Glutamatergic neuron (in vitro differentiated cells): ENCODE measurements at places on chromosomes 7 and 10.

DNA sequence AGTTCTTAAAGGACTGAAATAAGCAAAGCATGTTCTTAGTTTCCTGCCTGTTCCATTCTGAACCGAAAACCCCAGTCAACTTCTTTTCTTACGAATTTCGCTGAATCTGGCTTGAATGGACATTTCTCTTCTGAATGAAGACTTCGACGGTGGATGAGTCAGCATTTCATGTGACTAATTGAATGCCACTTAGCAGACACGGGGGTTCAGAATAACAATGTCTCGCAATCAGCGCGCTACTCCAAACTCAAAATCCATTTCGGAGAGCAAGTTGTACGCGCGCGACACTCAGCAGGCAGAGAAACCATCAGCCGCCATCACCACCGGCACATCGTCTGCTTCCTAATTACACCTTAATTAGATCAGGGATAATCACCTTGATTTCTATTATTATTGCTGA, 239.0 kb upstream of the KLF6 start:
- no peak overlapping the region for H3K27ac ChIP-seq
- peaks cover 7% of the 10 kb centered on the region for H3K36me3 ChIP-seq
- peaks cover 11% of the 10 kb centered on the region for H3K4me1 ChIP-seq
- H3K4me3 ChIP-seq = no peak overlapping the region
- DNase-seq = no peak

DNA sequence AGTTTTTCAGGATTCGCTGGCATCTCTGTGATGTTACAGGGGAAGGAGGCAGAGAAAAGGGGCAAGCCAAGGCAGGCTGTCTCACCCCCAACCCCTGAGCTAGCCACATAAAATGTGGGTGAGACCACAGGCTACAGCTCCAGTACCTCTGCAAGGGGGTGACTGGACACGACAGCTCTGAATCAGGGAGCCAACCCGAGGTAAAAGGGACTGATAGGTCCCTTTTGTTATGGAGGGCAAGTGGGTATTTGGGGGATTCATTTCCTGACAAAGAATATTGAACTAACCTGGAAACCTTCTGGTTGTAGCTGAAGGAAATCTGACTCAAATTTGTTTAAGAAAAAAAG, 67.2 kb downstream of the TACR2 start:
- H3K27ac ChIP-seq = no peak overlapping the region
- peaks cover 21% of the 10 kb centered on the region for H3K4me1 ChIP-seq
- H3K4me3 ChIP-seq = no peak overlapping the region
- no peak for DNase-seq
- peaks cover 3% of the 10 kb centered on the region for H3K27me3 ChIP-seq

GRCh38 chr10:76982671-76983070, 654.9 kb downstream of the KCNMA1 start:
- H3K4me1 ChIP-seq = no peaks in the 10 kb centered on the region
- H3K27ac ChIP-seq = no peak overlapping the region
- no peaks in the 10 kb centered on the region for H3K36me3 ChIP-seq
- no peak overlapping the region for H3K4me3 ChIP-seq
- no peaks in the 10 kb centered on the region for H3K27me3 ChIP-seq
- DNase-seq = no peak

GRCh38 chr7:96299496-96299895, 22.4 kb downstream of the SLC25A13 start:
- H3K4me3 ChIP-seq = no peak overlapping the region
- peaks cover 4% of the 10 kb centered on the region for H3K36me3 ChIP-seq
- no peak overlapping the region for H3K27ac ChIP-seq
- DNase-seq = no peak
- no peaks in the 10 kb centered on the region for H3K27me3 ChIP-seq
